Endothelial cell of umbilical vein (primary cell): ENCODE measurements at places on chromosomes 4 and X. TPM values are rescaled to one million over a fixed set of nuclear protein-coding genes. Genes with fewer than 3 reads are reported as not detected.
A peak's percentile ranks its signal among the peaks of the same experiment; 100 is the strongest.

DNA sequence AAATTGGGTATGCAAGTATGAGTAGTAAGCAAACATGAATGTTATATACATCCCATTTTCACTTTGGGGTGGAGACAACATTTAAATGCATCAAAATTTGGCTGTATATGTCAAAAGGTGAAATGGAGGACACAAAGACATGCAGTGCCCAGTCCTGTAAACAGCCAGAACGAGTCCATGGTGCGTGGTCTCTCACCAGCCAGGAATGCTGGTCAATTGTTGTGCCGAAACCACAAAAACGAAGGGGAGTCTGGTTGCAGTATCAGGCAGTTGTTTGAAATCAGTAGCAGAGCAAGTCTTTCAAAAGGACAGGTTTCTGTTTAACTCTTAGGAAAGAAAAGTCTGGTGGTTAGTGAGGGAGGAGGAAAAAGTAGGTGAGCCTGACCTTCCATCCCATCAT is 22.3 kb upstream of the RNF150 start:
- no peak for DNase-seq

DNA sequence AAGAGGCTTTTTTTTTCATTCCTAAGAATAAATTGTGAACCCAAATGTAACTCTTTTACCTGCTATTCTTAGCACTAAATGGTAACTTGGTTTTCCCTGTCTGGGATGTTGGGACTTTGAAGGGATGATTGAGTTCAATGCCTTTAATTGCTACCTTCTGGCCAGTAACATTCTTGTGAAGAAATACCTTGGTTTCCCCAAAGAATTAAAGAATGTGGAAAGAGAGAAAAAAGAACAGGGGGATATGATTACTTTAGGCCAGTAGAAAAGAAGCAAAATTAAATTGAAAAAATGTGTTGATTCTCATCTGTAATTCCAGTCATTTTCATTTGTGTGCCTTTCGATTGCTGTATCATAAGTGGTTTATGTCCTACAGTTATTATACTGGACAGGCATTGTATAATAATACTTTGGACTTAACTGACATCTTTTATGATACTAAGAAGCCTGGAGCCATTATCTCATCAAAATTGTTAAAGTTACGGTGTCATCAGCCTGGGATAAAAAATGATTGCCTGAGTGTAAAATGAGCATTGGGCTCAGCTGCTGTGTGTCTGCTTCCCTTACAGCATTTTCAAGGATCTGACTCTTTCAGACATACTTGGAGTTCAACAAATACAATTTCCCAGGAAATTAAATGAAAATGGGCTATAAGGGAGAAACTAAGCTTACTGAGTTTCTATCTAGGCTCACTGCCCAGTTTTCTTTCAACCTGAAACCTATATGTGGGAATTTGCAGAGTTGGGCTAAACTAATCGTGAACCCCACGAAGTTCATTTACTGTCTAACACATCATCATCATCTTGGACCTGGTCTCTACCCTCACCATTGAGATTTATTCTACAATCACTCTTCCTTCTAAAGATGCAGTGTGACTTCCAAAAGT is 146.3 kb downstream of the SHROOM3 start:
- DNase-seq: no peak

DNA sequence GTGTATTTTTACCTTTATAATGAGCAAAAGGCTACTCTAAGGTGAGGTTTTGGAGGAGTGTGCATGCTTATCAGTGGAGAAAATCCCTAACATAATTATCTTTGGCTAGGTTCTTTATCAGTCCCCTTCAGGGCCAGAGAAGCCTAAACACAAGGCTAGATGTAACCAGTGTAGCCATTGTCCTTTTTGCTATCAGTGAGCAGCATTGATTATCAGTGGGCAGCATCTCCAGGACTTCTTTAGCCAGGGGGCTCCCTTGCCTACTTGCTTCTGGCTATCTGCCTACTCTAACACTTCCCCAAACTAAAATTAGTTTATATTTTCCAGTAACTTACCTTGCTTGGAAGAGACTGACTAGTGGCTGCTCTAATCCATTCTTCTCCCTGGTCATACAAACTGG is 595.6 kb downstream of the TRAM1L1 start:
- DNase-seq: no peak

DNA sequence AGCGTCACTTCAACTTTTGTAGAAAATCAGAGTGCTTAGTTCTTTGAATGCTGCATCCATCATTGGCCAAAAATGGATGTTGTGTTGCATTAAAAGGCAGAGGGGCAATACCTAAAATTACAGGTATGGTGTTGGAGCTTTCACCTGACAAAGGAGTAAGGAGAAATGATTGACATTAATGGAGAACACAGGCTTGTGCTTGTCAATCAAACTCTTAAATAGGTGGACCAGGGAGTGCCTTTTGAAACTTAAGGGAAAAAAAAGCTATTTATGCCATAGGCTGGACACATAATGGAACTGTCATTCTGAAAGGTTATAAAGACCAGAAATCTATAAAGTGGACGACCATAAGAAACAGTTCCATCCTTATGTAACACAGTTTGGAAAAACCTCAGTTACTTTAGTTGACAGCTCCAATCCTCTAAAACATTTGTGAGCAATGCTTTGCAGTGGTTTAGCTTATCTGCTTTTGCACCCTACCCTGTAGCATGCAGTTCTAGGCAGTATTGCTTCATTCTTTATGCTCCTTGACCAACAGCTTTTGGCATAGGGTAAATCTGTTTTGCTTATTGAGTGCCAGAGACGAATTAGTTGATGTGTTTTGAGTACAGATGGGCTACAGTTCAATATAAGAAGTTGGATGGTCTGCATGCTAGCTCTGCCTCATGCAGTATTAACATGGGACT is 2.4 kb downstream of the HADH start:
- no peak for DNase-seq

DNA sequence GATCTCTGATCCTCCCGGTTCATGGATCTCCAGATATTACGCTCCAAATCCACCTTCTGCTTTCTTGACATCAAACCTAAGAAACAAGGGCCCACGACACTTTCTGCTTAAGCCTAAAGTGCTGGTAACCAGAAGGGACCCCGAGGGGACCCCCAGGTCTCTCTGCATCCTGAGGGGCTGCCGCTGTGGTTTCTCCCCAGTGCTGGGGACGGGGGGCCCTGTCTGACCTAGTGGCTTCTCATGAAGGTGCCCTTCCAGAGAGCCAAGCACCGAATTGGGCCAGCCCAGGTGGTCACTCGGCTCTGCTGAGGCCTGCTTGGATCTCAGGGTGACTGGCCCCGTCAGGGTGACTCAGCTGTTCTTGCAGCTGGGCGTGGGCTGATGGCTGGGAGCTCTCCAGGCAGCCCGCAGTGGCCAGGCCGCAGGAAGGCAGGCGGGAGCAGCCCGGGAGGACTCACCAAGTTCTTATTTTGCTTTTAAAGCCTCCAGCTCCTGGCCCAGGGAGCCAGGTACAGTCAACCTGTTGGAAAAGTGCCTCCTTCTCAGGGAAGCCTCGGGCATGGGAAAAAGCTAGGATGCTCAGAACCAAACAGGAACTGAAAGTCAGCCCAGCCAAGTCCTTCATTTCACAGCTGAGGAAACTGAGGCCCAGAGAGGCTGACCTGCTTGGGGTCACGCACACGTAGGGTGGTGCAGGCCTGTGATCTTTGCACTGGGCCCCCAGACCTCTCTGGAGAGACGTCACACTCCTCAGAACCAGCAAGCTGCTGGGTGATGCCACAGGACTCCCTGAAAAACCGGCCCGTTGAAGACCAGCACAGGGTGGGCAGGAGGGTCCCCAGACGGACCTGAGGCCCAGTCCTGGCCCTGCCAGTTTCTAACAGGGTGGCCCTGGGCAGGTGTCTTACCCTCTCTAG is 16.7 kb downstream of the BLOC1S4 start:
- DNase-seq: peak; percentile 15

DNA sequence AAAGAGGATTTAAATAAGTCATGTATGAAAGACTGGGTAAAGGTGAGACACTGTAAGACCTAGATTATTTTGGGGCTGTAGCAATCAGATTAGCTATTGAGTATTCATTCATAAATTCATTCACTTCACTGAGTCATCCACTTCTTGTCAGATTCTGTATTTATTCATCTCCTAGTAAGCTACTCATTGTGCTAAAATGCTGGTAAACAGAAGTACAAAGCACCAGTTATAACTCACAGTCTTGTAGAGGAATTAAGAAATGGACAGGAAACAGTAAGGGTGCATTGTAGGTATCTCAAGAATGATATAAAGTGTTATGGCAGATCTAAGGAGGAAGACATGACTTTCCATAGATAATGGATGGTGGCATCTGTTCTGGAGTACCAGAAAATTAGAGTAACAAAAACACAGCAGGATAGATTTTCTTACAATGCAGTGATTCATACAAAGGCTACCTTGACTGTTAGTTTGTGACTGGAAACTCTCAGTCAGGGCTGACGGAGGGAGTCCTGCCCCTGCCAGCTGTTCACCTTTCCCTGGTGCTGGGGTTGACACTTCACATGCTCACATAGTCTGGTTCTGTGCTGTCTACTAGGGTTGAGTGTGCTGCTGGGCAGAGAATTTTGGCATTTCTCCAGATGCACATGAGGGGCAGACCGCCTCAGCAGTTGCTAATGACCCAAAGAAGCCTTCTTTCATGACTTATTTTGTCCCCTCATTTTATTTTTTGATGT is 26.5 kb upstream of the HAND2 start:
- DNase-seq: no peak

DNA sequence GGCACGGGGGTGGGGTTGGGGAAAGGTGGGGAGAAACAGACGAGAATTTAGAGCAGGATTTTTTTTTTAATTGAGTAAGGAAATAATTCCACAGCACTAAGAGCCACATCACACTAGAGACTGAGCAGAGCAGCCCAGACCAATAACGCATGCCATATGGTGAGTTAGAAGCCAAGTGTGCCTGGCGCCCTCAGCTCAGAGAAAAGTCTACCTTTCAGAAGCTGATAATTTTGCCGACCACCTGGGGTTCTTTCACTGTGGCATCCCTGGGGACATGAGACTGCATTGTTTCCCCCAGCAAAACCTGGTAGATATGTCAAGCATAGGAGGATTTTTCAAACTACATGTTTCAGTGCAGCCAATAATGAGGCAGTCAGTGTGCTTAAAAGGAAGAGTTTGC is 516.8 kb downstream of the SMARCA1 start:
- no peak for DNase-seq

- DNase-seq: peak; percentile 98
Observed at GRCh38 chrX:53081925-53082772, at the start of gene TSPYL2. Gene TSPYL2 (plus strand): TSS chrX:53082367. CDS start chrX:53082499, 132 bp downstream.

DNA sequence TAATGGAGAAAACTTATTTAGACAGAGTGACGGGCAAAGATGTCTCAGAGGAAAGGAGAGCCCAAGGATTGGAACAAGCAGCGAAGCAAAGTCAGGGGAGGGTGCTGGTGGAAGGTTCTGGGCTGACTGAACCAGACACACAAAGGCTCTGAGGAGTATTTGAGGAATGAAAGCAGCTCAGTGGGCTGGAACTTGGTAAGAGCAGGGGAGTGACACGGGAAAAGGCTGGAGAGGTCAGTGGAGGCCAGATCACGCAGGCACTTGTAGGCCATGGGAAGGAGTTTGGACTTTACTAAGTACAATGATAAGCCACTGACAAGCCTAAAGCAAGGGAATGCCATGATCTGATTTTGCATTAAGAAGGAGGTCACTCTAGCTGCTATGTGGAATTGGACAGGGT is 71.4 kb downstream of the TSC22D3 start:
- DNase-seq: no peak

DNA sequence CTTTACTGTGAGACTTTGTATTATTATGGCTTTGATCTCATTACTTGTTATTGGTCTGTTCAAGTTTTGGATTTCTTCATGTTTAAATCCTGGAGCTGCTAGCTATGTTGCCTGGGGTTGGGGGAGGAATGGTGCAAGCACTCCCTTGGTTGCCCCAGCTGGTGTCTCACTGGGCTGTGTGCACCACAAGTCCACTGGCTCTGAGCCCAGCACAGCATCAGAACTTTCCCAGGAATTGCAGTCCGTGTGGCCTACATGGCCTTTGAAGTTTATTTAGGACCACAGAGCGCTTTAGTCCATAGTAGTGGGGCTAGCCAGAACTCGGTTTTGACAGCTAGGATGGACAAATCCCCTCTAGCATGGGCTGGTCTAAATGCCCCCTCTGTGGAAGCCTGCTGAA is 278.8 kb upstream of the RPS6KA3 start:
- no peak for DNase-seq

- DNase-seq: no peak
Observed at GRCh38 chr4:385934-386707, 48.5 kb downstream of the ZNF141 start.

CT55 gene
- not detected in 2 replicates for polyA plus RNA-seq

DUX4 gene
- not detected in 2 replicates for polyA plus RNA-seq

TCEAL3 gene
- 6.9 and 8.9 TPM in 2 replicates for polyA plus RNA-seq

KLF3 gene
- polyA plus RNA-seq: 23.7 and 27.7 TPM in 2 replicates

SPATA4 gene
- polyA plus RNA-seq: not detected in 2 replicates

NAAA gene
- polyA plus RNA-seq: 20.2 and 24.4 TPM in 2 replicates
